ENCODE measurements at places on chromosomes 2 and 18. TPM values are rescaled to one million over a fixed set of nuclear protein-coding genes. Genes with fewer than 3 reads are reported as not detected.

Gene TTN
- total RNA-seq, result 2,803 TPM

Gene MC2R
- not detected for total RNA-seq

Gene GPR55
- total RNA-seq, result not detected

Gene IGFBP2
- 136 TPM for total RNA-seq

DNA sequence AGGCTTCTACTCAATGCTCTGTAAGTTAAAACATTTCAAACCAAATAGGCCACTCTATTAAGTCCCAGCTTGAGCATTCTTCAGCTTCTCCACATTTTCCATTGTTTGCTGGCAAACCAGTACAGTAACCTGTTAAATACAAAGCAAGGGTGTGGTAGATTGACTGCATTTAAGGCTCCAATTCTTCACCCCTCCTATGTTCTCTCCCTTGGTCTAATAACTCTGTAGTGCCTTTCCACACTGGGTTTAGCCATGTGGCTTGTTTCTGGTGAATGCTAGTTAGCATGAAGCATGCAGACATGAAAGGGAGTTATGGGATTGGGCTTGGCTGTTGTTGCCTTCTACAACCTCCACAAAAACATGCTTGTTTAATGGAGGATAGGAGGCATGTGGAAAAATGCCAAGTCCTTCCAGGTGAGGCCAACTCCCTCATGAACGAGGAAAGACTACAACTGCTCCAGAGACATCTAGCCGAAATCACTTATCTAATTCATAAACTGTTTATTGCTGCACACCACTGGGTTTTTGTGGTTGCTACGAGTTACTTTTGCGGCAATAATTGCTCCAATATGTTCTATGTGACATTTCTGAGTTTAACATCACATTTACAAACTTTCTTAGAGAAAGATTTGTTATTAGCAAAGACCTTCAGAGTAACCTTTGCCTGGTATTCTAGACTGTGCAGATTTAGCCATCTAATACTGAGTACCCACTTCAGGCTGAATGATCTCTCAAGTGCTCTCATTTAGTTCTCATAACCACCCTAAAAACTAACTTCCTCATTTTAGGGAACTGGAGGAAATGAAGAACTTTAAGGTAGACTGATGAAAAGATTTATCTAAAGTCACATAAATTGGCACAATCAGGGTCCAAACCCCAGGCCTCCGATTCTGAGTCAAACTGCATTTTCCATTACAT, 104.0 kb downstream of the SMAD2 start:
- H3K4me3 ChIP-seq, result no peak overlapping the region
- no peaks in the 10 kb centered on the region for H3K27me3 ChIP-seq
- H3K36me3 ChIP-seq, result peaks cover 20% of the 10 kb centered on the region
- H3K27ac ChIP-seq, result no peak overlapping the region

DNA sequence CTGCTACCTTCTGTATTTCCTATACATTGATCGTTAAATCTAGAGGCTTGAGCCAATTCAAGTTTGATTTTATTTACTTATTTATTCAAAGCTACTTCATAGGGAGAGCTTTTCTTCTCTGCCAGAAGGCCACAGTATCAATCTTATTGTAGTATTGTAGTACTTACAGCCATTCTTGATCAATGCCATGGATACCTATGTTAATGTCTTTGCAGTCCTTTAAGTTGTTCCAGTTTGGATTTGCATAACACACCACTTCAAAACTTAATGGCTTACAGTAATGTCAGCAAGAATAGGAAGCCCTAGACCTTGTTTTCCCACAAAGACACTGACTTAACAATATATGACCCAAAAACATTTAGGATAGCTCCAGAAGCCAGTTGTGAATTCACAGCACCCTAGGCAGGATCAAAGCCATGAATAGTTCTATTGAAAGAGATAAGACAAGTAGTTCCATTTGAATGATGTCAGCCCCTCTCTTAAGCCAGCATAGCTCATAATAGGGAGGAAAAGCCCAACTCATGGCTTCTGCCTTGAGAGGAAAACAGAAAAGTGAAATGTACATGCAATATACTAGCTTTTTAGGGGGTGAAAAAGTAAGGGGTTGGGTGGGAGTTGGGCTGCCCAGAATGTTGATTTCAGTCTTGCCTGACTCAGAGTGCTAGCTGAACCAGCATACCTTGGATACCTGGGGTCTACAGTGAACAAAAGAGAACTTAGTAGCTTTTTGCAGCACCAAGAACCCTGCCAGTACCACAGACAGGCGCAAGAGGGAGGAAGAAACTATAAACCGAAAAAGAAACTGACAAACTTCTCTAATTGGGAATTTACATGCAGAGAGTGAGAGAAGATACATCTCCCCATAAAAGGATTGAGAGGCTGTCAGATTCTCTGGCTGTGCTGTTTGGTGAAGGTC, 101.4 kb downstream of the CAMKMT start:
- H3K27me3 ChIP-seq, result no peaks in the 10 kb centered on the region
- no peak overlapping the region for H3K27ac ChIP-seq
- DNase-seq, result no peak
- no peak overlapping the region for H3K4me3 ChIP-seq

Gene APCDD1
- total RNA-seq, result 38.0 TPM

DNA sequence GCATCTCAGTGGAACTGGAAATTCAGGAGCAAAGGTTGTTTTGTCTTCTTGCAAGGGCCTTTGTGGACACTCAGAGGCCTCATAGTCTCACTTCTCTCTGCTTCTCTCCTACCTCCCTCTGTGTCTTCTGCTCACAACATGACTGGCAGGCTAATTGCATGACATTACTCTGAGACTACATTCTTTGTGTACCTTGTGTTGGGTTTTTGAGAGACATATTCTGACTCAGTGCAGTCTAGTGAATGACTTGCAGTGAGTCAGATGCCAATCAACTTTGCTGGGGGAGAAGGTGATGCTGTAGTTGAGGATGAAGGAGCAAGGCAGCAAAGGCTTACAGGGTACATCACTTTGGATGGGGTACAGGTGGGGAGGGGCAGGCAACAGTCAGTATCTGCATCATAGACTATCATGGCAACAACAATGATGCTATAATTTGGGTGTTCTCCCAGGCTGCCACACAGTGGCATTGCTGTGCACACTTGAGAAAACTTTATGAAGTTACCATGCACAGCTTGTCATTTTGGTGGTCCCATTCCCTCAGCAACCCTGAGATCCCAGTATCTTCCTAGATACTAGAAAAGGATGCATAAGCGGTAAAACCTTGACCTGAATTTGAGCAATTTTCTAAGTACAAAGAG, 69.3 kb upstream of the SLC16A14 start:
- no peak for DNase-seq
- no peaks in the 10 kb centered on the region for H3K27me3 ChIP-seq
- H3K4me3 ChIP-seq, result no peak overlapping the region
- H3K36me3 ChIP-seq, result no peaks in the 10 kb centered on the region
- H3K4me1 ChIP-seq, result peaks cover 11% of the 10 kb centered on the region
- no peak overlapping the region for H3K27ac ChIP-seq

DNA sequence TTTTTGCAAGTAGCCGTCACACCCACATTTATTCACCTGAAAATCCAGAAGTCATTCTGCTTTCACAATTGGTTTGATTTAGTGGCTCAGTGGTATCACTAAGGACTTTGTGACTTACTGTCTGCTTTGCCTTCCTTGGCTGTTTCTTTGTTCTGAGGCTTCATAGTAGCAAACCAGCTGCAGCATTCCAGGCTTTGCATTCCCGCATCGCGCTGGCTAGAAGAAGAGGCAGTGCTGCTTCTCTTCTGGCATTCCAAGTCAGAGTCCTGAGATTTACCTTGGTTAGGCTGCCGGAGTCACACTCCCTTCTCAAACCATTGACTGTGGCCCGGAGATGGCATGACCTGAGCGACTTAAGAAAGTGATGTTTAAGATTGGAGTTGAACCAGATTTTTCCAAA, 35.1 kb downstream of the MYO1B start:
- no peak overlapping the region for H3K27ac ChIP-seq
- DNase-seq, result no peak
- no peaks in the 10 kb centered on the region for H3K27me3 ChIP-seq
- H3K4me1 ChIP-seq, result peaks cover 27% of the 10 kb centered on the region
- H3K4me3 ChIP-seq, result no peak overlapping the region

DNA sequence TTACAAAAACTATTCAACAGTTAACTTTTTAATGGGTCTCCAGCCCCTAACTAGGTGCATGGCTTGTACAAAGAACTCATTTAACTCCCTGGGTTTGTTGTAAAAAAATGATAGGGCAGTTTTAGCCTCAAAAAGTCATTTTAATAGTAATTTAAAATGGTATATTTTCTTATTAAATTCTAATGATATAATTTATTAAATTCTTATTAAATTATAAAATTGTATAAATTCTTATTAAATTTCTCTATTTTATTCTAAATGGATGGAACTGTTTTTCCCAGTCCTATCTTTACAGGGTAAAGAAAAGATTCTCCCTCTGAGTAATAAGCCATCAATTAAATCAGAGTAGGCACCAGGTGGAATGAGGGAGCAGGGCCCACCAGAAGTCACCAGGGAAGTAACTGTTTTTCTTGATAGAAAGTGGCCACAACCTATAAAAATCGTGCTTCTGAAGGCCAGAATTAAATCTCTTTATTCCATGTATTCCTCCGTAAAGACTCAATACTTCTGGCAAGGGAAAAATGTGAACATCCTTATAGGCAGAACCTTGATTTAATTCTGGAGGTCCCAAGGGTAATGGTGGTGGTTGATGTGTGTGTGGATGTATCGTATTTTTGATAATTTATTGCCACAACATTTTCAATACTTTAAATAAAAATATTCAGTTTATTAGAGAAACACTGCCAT, 814 bp downstream of the FKBP7 start:
- peak overlapping the region; percentile 83 for H3K4me3 ChIP-seq
- peak overlapping the region; percentile 90 for H3K27ac ChIP-seq

- no peak for DNase-seq
- H3K27me3 ChIP-seq, result no peaks in the 10 kb centered on the region
- H3K36me3 ChIP-seq, result no peaks in the 10 kb centered on the region
- H3K27ac ChIP-seq, result no peak overlapping the region
- no peak overlapping the region for H3K4me3 ChIP-seq
Measured at GRCh38 chr18:22678486-22678885, 254.6 kb upstream of the RBBP8 start.

DNA sequence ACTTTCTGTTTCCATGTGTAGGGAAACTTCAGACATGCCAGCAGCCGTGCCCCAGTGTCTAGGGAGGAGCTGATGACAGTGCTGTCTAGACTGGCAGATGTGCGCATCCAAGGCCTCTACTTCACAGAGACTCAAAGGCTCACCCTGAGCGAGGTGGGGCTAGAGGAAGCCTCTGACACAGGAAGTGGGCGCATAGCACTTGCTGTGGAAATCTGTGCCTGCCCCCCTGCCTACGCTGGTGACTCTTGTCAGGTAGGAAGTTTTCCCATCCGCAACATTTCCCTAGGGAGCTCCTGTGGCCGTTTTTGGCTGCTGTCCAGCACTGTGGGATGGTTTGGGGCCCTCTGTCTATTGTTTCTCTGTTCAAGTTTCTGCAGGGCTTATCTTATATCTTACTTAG, 143.1 kb upstream of the TTC39C start:
- no peaks in the 10 kb centered on the region for H3K27me3 ChIP-seq
- no peak overlapping the region for H3K27ac ChIP-seq
- H3K4me3 ChIP-seq, result no peak overlapping the region
- DNase-seq, result peak; percentile 29
- peaks cover 10% of the 10 kb centered on the region for H3K4me1 ChIP-seq

DNA sequence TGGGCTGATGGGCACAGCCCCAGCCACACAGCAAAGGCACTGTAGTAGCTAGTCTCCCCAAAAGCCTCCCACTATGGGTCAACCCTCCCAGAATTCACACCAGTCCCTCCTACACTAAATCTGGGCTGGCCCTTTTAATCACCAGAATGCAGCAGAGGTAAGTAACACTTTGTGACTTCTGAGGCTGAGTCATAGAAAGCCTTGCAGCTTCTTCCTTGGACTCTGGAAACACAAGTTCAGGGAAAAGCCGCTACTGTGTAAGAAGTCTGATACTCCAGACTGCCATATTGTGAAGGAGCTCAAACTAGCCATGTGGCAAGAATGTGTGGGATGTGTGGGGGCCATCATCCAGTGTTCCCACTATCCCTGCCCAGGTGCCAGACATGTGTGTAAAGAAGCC, 19.0 kb upstream of the SIX2 start:
- H3K4me3 ChIP-seq, result no peak overlapping the region
- no peak for DNase-seq
- peaks cover 61% of the 10 kb centered on the region for H3K27me3 ChIP-seq
- no peak overlapping the region for H3K27ac ChIP-seq

DNA sequence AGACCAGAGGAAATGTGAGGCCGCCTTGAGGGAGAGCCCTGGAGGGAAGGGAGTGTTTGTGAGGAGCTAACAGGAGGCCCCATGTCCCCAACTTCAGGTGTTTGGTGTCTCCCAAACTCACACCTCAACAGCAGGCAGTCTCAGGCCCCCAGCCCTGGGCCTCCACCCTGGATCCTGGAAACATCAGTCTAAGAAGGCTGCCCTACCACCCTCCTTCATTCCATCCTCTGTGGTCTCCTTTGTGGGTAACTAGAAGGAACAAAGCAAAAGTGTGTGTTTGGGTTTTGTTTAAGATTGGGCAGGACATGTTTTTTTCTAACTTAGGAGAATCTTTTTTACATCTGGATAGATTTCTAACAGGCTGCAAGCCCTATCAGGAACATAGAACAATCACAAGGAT, 404.3 kb downstream of the BCL11A start:
- H3K36me3 ChIP-seq, result no peaks in the 10 kb centered on the region
- H3K27ac ChIP-seq, result no peak overlapping the region
- H3K4me1 ChIP-seq, result no peaks in the 10 kb centered on the region
- no peak for DNase-seq

Gene MROH2A
- total RNA-seq, result not detected

DNA sequence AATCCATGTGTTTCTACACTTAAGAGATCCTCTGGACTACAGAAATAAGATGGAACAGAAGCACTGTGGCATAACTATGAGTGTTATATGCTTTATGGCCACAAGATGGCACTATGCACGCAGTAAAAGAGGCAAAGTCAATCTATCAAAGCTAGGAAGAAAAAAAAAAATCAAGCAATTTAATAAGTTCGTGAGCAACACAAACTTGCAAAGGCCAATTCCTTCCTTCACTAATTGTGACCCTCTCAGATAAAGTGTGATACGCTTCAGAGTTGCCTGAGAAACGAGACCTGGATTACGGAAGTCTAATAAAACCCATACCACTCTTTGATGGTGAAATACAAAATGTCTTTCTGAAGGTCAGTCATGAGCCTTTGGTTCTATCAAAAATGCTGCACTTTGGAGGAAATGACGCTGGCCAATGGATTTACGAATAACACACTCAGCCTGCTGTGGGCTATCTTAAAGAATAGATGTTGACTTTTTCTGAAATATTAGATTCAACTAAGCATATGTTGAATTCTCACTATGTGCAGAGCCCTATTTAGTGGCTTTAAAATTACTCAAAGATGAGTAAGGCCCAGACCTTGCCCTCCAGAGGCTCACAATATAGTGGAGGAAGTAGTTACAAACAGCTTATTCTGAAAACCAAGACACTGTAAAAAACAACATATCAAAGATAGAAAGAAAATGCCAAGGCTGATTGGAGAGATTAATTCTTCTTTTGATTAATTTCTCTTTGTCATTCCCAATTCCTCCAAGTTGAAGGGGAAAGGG, 35.5 kb upstream of the TTR start:
- no peaks in the 10 kb centered on the region for H3K36me3 ChIP-seq
- peaks cover 12% of the 10 kb centered on the region for H3K27me3 ChIP-seq

Gene PSMA8
- not detected for total RNA-seq

All from left ventricle myocardium inferior (tissue), 1 donor.